NCI-H1417 (cell line): ENCODE measurements at places on chromosomes 16 and 17.
A peak's percentile ranks its signal among the peaks of the same experiment; 100 is the strongest.

DNA sequence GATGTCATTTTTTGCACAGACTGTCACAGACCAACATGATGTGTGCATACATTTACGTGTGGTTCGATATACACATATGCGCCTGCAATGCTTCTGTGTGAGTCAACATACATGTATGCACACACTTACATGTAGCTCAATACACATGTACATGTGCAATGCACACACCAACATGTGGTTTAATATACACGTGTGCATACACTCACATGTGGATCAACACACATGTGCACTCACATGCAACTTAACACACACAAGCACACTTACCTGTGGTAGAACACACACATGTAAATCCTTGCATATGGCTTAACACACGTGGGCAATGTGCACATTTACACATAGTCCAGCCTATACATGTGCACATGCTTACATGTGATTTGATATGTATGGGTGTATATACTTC lies 97.5 kb downstream of the CYLD start:
- no peak for DNase-seq

- DNase-seq = no peak
Measured at GRCh38 chr16:85829171-85829719, 29.8 kb downstream of the COX4I1 start.

- no peak for DNase-seq
Measured at GRCh38 chr16:66369055-66369592, 2.6 kb downstream of the CDH5 start.

DNA sequence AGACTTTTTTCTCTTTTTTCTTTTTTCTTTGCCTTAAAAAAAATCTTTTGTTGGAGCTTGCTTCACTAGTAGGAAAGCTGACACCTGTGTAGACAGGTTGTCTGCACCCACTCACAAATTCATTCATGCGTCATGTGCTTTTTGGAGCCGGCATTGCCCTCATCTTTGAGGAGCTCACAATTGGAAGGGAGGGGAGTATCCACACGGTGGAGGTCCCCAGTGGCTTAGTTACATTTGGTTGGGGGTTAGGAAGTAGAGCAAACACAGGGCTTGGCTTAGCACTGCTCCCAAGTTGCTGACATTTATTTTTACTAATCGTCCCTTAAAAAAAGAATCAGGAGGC lies 18.7 kb upstream of the MEIOB start:
- DNase-seq = peak; percentile 99

DNA sequence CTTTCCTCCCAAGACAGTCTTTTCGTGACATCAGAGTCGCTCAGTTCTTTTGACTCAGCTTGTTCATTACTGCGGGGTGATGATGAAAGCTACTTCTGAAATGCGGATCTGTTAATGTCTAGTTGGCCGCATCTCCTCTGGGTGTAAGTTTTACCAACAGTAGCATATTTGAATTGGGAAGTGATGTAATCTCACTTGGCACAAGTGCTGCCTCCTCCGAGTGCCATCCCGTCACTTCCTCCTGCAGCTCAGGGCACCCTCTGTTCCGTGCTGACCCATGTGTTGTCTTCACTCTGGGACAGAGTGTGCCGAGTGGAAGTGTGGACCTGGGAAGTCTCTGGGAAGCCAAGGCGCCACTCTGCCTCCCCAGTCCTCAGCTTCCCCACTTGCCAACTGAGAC lies 8.9 kb downstream of the ADAD2 start:
- no peak for DNase-seq

DNA sequence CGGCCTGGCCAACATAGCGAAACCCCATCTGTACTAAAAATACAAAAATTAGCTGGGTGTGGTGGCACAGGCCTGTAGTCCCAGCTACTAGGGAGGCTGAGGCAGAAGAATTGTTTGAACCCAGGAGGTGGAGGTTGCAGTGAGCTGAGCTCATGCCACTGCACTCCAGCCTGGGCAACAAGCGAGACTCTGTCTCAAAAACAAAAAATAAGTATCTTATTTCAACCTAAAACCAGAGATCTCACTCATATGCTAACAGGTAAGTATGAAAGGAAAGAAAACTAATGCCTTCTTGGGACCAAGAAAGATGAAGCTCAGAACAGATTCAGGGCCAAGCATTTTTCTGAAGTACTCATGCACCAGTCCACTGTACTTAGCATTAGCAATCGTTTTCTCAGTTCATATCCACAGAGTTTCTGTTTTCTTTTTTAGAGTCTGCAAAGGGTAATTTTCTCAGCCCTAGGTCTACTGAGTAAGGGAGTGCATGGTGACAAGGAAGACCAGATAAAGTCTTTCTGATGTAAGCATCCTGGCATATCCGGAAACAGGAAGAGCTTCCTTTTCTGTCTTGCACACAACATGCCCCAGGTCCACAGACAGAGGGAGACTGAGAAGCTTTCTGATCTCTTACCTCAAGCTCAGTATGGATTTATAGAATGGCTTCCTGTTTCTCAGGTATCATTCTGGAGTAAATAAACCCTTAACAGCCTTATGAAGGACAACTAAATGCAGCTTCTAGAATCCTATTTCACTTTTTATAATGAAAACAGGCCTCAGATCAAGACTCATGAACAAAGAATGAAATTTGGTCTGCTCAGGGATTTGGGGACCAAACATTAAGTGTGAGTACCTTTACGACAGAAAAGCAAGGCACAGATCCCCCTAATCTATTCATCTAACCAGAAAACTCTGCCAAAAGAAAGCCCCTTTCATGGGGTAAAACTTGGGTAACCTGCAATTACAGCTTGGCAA lies 38.7 kb upstream of the FOXJ1 start:
- no peak for DNase-seq

DNA sequence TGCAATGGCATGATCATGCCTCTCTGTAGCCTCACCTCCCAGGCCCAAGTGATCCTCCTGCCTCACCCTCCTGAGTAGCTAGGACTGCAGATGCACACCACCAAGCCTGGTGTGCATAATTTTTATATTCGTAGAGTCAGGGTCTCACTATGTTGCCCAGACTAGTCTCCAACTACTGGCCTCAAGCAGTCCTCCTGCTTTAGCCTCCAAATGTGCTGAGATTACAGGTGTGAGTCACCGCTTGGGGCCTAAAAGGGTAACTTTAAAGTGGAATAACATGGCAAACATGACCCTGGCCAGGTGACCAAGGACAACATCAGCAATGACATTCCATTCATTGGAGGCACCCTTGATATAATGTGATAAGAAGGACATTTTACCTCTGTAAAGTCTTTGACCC lies 26.1 kb downstream of the HSBP1 start:
- DNase-seq = no peak

DNA sequence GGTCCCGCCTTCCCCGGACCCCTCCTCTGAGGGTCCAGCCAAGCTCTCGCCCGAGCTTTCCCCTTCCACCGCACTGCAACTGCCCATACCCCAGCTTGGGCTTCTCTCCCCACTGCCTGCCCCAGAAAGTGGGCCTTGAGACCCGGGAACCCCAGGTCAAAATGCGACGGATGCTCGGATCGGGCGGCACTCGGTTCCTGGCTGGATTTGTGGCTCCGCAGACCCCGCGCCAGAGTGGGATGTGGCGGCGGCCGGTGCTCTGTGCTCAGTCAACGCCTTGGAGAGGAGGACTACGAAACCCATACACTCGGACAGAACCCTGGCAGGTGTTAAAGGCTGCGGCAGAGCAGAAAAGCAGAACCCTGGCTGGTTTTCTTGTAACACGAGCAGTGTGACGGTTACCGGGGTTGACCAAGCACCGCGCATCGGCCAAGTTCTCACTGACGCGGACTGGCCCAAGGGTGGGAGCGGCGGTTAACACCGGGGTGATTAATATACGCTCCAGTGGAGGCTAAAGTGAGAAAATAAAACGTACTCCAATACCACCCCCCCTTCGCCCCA lies 885 bp upstream of the SLFN13 start:
- no peak for DNase-seq

DNA sequence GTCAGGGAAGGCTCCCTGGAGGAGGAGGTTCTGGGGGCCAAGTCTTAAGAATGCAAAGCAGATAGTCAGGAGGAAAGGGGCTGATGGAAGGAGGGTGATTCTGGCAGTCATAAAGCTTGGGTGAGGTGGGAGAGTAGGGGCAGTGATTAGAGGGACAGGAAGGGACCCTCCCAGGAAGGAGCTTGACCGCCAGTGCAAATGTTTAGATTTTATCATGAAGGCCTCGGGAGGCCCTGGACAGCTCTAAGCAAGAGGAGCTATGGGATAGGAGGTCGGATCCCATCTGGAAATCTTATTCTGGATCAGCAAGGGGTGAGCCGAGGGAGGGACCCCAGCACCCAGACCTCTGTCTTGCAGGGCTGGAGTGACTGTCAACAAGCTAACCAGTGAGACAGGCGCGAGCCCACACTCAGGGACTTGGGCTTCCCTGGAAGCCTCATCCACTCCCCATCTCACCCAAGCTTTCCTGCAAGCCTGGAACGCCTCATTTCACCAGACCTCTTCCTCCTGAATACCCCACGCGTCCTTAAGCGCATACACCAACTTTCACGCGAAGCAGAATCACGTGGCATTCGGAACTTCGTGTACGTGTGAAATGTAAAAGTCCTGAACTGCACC lies 52.0 kb upstream of the CBX4 start:
- no peak for DNase-seq

DNA sequence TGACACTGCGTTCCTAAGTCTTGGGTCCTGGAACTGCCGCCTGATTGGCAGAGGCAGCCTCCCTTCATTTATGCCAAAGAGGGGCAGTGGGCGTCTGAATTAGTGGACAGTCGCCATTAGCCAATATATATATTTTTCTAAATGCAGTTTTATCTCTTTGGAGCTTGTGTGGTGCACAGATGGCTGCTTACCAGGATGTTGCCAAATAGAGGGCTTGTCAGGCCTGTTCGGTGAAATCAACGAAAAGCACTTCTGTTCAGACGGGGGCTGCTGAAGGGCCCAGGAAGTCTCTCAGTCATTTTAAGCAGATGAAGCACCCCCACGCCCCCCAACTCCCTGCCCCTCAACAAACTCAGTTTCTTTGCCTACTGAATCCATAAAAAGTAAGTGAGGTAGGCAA lies 66.0 kb downstream of the RAP1GAP2 start:
- DNase-seq = no peak

GRCh38 chr17:40092581-40092980 lies 7.8 kb downstream of the NR1D1 start:
- no peak for DNase-seq

GRCh38 chr17:74328487-74328886 lies 2.5 kb downstream of the KIF19 start:
- no peak for DNase-seq

DNA sequence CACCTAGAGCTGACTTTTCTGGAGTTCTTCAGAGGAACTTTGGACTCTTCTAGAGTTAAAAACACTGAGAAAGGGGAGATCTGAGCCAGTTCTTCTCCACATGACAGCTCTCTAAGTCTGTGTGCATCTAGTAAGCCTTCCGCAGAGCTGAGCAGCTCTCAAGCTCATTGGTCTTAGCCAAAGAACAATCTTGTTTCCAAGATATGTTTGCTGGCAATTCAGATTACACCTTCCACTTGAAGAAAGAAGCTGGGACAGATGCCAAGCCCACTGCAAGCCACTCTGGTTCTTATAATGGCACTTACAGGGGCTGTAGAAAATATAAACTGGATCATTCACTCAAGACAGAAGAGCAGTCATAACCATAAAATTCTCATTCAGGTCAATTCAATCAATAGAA lies 134.1 kb upstream of the TOX3 start:
- DNase-seq = no peak

- DNase-seq = no peak
Measured at GRCh38 chr16:87032554-87032953, 284.6 kb downstream of the C16orf95 start.

GRCh38 chr16:79943736-79944135 lies 343.2 kb upstream of the MAF start:
- no peak for DNase-seq

DNA sequence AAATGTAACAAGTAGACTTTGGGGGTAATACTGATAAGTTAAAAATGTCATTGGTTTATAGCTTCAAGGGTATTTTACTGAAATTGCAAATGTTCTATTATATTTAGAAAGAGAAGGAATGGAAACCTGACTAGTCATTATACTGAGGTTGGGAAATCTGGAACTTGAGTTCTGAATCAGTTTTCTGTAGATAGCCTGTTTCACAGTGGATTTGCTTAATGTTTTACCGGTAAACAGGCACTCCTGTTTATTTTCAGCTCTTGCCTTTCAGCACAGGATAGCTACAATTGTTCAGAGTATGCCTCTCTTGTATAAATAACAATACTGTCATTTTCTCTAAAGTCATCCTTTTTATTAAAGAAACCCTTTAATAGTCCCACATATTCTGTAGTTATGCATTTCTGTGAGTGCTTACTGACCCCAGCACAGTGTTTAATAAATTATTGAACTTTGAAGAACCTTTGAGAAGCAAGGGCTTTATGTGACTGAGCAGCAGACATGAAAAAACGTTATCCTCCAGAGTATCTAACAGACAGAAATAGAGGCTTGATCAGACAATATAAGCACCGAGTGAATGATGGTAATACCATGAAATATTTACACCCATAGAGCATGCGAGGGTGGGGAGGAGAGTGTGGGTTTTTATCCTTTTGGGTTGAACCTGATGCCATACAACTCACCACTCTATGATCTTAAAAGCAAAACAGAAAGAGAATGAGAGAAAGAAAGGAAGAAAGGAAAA lies 58.2 kb downstream of the FTO start:
- DNase-seq = no peak

- DNase-seq = no peak
Measured at GRCh38 chr17:54754560-54754959, 146.1 kb upstream of the TOM1L1 start.
